ENCODE measurements at places on chromosomes 13 and 19.
A peak's percentile ranks its signal among the peaks of the same experiment; 100 is the strongest.

DNA sequence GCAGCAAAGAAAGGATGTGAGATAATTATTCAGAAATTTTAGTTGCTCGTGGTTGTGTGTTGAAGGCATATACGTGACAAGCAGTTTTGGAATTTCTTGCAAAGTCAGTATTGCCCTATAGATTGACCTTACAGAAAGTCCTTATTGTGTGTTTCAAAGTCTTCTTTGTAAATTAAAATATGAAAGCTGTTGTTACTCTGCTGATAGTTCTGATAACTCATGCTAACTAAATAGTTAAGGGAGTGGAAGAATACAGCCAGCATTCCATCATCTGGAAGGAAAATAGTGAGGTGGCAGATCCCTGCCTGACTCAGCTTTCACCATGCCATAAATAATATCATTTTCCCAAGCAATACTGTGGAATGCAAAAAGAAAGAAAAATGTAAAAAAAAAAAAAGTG lies 27.2 kb downstream of the WASF3 start:
- DNase-seq = no peak

DNA sequence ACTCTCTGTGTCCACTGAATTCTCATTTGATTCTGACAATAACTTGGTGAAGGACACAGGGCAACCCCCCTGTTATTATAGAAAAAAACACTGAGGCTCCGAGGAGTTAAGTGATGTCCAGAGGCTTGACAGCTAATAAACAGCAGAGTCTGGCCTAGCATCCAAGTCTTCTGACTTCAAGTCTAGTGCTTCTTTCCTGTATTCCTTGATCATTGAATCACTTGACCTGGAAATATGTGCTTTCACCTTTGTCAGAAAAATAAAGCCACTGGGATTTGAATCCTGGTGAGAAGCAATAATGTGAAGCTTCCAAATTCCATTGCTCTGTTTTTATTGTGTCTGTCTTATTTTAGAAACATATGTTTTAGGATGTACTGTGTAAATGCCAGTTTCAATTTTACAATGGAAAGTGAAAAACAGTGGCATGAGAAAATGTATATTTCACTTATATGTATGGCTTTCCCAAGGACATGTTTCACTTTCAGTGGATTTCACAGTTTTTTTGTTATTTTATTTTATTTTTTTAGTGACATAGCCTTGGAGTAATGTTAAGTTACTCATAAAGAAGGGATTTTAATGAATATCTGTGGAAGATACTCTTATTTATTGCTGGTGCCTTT lies 190.2 kb downstream of the GPC6 start:
- no peak for DNase-seq

DNA sequence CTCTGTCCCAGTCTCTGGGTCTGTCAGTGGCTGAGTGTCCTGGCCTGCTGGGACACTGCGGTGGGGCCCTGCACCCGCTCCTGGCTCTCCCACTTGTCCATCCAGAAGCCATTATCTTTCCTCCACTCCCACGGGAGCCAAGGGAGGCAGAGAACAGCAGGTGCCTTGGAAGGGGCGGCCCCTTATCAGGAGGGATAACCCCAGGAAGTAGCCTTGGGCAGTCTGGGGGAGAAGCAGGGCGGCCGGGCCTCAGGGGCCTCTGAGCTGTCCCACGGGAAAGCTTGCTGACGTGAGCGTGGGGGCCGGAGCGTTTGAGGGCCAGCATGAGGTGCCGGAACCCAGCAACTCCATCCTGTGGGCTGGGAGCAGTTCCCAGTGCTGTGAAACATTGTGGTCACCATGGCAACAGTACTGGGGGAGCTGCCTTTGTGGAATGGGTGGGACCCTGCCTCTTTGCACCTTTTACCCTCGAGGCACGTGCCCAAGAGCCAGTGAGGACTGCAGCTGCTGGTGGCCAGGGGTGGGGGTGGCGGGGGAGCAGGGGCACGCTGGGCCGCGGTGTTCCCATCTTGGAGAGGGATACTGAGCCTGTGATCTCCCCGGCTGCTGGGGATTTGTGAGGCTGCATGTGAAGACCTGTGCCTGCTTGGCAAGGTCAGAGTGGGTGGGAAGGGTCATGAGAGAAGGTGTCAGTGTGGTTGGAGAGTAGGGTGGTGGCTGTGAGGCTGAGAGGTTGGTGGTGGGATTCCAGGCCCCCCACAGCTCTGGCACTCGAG lies 20.9 kb downstream of the KLHL26 start:
- peak; percentile 54 for DNase-seq

DNA sequence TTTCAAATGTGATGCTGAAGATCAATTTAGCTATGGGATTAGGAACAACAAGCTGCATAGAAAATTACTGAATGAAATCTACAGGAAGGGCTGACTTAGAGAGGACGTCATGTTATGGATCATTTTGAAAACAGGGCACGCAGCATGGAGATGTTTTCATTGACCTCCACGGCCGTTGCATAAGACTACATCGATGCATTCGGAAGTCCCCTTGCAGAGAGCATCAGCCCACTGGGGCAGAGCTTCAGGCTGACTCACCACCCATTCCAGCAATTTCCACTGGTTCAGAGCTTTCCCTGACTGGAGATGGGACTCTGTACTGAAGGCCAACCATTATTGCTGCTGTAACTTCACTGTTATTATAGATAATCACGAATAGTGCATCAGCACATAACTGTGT lies 305.3 kb downstream of the IRS2 start:
- DNase-seq = no peak

GRCh38 chr19:46066471-46066870 lies 25.7 kb upstream of the IGFL4 start:
- no peak for DNase-seq

- DNase-seq = no peak
These were observed 36.1 kb upstream of the PCDH8 start for GRCh38 chr13:52884429-52885010.

DNA sequence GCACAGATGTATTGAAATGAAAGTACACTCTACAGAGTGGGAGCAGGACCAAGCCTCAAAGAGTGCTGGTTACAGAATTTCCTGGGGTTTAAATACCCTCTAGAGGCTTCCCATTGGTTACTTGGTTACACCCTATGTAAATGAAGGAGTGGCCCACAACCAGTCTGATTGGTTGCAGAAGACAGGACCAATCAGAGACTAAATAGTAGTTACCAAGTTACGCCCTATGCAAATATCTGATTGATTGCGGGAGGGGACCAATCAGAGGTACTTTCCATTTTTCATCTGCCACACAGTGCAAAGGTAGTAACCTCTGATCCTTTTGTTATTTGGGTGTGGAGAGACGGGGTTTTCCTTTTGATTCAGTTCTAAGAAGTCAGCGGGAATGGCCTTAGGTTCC lies 5.5 kb upstream of the ZFP82 start:
- DNase-seq = peak; percentile 26

DNA sequence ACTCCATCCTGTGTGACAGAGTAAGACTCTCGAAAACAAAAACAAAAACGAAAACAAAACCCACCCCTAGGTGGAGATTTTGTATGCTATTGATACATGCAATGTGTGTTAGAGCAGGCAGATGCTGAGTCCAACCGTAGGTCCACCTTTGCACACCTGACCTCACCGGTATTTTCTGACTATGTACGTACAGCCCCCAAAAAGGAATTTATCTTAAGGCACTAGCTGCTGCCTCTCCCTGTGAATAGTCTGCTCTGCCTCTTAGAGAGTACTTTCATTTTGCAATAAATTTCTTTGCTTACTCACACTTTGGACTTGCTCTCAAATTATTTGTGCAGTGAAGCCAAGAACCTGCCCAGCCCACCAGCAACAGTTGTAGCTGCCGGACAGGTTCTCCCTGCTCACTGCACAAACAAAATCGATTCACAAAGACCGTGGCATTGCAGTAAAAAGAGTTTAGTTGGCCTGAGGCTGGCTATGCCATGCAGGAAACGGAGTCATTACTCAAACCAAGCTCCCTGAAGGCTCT lies 8.2 kb upstream of the ZNF77 start:
- DNase-seq = no peak

DNA sequence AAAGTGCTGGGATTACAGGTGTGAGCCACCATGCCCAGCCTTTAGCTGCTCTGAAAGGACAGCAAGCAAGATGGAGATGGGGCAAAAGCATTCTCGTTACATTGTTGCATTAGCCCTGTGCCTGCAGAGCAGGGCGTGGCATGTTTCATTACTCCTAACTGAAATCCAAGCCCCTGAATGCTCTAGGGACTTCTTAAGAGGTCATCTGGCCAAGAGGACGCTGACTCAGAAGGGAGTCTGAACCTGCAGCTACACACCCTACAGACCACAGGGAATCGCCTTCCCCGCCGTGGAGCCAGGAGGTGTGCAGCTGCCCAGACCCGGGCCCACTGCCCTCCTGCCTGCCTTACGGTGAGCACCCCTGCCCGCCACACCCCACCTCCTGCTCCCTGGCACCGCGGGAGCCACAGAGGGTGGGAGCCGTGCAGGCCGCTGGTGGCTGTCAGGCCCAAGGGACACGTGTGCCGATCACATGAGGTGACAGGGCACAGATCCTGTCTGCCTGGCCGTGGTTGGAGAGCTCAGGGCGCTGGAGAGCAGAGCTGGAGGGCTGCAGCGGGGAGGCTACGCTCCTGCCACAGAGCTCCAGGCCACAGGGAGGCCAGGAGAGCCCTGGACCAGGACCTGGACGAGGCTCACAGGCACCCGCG lies 27.2 kb downstream of the ADPRHL1 start:
- DNase-seq = no peak

GRCh38 chr13:45179428-45179827 lies 21.4 kb downstream of the KCTD4 start:
- no peak for DNase-seq

- no peak for DNase-seq
These were observed 1.6 kb downstream of the FUT6 start for GRCh38 chr19:5837761-5838352.

GRCh38 chr13:31986676-31987470 lies 44.7 kb upstream of the FRY start:
- DNase-seq = no peak

DNA sequence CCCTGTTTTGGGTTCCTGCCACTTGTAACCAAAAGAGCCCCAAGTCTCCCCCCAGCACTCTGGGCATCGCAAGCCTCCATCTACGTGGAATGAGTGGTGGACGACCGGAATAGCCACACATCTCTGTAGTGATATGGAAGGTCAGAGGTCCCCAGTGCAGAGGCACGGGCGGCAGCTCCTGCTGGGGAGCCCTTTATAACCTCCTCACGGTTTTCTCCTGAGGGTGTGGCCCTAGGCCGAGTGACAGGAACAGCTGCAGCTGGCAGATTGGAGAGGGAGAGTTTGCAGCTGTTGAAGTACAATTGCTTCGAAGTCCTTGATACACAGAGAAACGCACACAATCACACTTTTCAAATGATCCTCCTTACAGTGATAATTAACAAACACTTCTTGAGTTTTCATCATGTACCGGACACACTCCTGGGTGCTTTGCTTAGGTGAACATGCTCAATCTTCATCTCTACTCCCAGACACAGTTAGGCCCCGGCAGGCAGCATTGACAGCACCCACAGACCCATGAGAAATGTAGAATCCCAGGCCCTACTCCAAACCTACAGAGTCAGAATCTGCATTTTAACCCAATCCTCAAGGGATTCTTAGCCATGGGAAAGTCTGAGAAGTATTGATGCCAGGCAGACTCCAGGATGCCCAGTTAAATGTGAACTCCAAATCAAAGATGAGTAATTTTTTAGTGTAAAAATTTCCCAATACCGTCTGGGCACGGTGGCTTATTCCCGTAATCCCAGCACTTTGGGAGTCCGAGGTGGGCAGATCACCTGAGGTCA lies 4.9 kb upstream of the ZNF787 start:
- DNase-seq = peak; percentile 33

DNA sequence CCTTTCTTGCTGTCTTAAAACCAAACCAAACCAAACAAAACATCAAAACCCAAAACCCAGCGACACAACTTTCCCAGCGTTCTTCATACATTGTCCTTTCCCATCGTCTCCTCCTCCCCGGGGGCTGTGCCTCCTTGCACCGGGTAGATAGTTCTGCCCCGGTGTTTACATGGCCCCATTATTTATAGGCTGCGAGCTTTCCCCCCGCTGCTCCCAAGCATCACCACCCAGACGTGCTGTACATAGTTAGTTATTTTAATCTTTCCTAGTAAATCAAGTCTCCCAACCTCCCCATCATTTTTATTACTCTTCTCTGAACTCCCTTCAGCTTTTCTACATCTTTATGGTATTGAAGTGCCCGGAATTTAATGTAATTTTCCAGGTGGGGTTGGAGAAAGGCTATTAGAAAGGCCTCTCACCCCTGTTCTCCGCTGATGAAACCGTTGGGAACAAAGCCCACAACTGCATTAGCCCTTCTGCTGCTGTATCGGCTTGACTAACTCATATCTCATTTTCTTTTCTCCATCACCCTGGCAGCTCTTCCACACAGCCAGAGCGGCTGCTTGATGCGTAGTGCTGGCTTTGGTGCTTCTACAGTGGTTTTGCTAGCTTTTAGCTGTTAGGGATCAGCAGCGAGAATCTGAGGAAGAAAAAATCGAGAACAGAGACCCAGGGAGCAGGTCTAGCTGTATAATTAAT lies 53.1 kb downstream of the FGF9 start:
- DNase-seq = no peak

DNA sequence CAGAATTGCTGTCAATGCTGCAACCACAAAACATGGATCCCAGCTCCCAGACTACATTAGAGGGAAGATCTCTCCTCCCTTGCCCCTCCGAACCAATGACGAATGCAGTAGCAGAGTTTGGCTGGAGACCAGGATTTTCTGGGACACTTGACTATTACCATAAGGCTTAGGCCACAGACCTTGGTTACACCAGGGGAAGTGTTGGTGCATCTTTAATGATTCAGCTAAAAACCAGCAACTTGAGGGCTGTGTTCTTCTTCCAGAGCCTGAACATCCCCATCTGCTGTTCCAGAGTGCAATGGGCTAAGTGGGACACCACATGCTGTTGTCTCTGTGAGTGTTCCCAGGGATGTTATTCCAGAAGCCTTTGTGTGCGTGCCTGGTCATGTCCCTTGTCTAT lies 528.2 kb downstream of the LMO7 start:
- no peak for DNase-seq

GRCh38 chr19:28519218-28519779 lies 693.7 kb downstream of the UQCRFS1 start:
- no peak for DNase-seq

DNA sequence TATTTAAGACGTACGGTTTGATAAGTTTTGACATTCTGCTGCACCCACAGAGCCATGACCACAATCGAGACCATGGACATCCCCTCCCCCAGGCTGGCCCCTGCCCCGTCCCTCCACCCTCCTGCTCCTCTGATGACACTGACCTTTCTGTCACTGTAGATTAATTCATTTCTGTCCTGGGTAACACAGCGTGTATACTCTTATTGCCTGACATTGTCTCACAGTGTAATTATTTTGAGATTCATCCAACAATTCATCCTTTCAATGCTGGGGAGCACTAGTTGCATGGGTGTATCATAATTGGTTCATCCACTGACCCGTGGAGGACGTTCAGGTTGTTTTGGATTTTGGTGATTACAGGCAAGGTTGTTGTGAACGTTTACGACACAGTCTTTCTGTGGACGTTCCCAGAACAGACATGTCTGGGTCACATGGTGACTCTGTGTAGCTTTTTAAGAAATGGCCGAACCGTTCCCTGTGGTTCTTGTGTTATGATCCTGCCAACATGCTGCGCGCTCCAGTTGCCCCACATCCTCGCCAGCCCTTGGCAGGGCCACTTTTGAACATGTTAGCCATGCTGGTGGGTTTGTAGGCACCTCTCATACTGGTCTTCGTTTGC lies 41.9 kb downstream of the C13orf46 start:
- DNase-seq = no peak

- DNase-seq = no peak
These were observed 28.0 kb upstream of the SACS start for GRCh38 chr13:23461544-23461943.

Measured in NCI-H82 (cell line).